Mucosa of descending colon (tissue), 3 donors: ENCODE measurements at places on chromosomes 1 and 21.

- no peak for DNase-seq
Observed at GRCh38 chr1:208335371-208336136, 91.4 kb upstream of the PLXNA2 start.

DNA sequence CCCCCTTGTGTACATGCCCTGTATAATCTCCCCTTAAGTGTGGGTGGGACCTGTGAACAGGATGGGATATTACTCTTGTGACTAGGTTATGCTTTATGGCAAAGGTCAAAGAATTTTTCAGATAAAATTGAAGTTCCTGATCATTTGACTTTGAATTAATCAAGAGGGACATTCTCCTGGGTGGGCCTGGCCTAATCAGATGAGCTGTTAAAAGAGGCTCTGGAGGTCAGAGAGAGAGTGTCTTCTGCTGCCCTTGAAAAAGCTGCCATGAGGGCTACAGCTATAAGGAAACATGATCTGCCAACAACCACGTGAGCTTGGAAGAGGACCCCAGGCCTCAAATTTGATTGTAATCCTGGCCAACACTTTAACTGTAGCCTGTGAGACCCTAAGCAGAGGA is 125.6 kb upstream of the CSF3R start:
- DNase-seq = no peak

GRCh38 chr1:233294913-233295236 is 650 bp downstream of the PCNX2 start:
- peak; percentile 16 for DNase-seq

- peak; percentile 80 for DNase-seq
Observed at GRCh38 chr1:12549460-12550349, 68.3 kb downstream of the DHRS3 start.

GRCh38 chr1:116852910-116853309 is 56.8 kb upstream of the PTGFRN start:
- DNase-seq = no peak

- no peak for DNase-seq
Observed at GRCh38 chr1:170678027-170678600, 14.2 kb downstream of the PRRX1 start.

- DNase-seq = no peak
Observed at GRCh38 chr1:210483821-210484220, 155.1 kb downstream of the HHAT start.

DNA sequence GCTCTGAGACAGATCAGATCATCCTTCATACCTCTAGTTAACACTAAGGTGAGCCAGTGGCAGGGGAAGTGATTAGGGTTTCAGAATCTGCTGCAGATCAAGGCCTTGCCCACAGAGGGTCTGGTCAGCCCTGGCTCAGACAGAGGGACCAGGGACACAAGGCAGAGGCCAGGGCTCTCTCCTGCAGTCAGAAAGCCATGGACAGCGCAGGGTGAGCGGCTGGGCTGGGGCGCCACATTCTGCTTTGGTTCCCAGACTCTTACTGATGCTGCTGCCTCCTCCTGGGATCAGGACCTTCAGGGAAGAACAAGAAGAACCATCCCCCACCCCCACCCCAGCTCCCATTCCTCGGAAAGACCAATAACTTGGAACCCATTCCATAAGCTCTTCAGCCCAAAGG is 43.1 kb downstream of the GPR161 start:
- DNase-seq = no peak

DNA sequence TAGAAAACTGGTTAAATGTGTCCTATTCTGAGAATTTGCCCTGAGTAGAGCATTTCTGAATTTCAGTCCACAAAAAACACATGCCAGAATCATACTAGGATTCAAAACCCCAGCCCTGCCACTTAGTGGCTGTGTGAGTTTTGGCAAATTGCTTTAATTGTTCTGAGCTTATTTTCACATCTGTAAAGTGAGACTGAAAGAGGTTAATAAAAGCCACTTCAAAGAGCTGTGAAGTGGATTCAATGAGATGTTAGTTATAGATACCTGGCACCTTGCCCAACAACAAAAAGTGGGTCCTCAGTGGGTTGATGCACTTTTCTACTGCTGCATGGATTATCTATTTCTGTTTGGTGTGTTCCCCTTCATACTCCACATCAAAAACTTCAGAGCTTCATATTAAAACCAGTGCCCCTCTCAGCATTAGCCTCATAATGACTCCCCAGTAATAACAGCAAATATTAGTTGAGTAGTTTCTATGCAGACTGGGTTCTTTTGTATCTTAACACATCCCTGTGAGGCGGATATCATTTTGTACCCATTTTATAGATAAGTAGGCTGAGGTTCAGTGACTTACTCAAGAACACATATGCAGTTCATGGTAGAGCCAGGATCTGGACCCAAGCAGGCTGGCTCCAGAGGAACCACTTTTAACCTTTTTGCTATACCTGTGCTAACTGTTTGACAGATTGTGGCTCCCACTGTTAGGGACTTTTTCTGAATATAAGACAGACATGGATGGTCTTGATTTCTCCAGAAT is 14.2 kb upstream of the ADORA3 start:
- no peak for DNase-seq

- DNase-seq = no peak
Observed at GRCh38 chr1:64923294-64923718, 43.0 kb downstream of the JAK1 start.

DNA sequence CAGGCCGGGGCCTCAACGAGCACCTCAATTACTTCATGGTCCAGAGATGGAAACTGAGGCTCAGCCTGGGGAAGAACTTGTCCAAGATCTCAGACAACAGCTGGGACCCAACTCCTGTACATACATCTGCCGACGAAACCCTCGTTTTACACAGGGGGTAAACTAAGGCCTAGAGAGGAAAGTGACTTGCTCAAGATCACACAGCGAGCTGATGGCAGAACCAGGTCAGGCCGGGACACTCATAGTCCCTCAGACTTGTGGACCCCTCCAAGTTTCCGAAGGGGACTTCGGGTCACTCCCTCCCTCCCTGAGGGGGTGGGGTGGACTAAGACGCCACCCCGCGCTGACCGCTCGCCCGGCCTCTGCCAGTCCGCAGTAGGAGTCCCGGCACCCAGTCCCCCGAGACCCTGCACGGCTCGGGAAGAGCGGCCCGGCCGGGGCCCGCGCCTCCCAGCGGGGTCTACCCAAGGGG is 430 bp downstream of the WASF2 start:
- no peak for DNase-seq

DNA sequence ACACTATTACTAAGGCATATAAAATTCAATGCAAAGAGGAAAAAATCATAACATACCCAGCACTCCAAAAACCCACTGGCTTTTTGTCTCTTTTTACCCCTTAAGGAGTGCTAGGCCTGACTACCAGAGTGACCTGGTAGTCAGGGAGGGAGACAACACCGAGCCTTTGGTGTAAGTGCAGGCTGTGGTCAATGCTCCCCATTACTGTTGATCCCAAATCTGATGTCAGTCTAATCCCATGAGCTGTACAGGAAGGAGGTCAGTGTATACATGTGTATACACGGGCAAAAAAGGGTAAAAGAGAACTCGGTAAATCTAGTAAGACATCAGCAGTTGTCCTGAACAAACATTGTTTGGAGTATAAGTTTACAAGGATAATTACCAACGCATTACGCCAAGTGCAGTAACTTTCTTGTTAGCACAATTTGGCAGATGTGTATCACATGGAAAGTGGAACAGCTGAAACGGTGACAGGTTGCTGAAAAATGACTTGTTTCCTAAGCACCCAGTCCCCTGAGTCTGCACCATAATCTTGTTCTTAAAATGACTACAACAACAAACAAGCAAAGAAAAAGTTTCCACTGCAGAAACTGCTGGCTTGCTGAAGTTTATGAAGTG is 217.9 kb downstream of the KCNH1 start:
- no peak for DNase-seq

- DNase-seq = no peak
Observed at GRCh38 chr21:32728456-32728839, 635 bp upstream of the SYNJ1 start.

- DNase-seq = peak; percentile 81
Observed at GRCh38 chr1:228734881-228735801, at the start of gene RHOU. Gene RHOU (plus strand): TSS chr1:228735479. CDS start chr1:228735743, 264 bp downstream.

DNA sequence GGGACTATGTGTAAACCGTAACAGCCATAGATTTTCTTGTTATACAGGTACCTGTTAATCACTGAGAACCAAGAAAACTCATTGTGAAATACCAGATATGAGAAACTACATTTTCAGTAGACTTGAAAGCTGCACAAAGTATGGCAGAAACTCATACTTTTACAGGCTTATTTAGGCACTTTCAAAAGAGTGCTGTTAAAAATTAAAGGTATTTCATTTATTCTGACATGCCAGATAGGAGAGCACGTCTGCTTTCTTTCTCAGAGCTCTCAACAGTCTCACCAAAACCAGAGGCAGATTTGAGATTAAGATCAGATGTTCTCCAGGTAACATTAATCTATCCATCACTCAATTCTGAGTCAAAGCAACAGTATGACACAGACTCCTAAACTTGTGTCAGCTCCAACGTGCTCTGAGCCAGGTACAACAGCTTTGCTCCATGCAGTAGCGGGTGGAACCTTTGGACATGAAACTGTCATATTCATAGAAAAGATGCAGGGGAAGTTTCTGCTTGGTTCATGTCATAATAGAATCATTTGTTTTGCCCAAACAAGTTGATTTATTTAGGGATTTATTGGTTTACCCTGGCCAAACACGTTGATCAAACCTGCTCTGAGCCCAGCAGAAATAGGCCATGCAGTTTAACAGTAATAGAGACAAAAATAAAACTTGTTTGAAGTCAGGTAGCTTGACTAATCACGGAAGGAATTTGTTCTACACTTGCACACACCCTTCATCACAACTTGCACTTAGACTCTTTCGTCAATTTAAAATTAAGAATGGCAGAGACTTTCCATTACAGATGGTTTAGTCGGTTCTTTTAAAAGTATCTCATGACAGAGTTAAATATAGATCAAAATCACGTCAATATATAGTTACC is 20.8 kb upstream of the TSNAX start:
- no peak for DNase-seq

GRCh38 chr1:231049121-231049979 is 9.3 kb upstream of the FAM89A start:
- no peak for DNase-seq

DNA sequence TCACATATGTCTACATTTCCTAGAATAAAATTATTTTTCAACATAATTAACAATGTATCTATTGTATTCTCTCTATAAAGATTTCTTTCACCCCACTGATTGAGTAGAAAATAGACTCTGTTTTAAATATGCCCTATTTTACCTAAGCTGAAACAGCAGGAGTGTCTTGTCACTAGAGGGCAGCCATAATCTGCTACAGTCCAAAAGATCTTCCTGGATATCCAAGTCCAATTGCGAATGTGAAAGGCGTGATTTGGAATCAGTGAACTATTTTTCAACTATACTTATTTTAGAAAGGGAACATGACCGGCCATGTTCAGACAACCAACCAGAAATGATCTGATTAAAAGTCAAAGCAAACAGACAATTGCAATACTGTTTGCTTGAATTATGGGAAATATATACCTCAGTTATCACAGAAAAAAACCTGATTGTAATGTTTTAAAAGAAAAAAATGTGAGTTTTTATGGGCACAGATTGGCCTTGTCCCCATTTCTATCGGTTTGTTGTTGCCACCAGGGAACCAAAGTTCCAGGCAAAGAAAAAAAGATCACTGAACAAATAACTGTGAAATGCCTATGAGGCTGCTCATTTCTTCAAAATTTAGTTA is 1211.0 kb upstream of the ADGRL4 start:
- peak; percentile 14 for DNase-seq
